Mesenteric fat pad (tissue), 1 donor: ENCODE measurements at places on chromosomes 1 and 21. TPM values are rescaled to one million over a fixed set of nuclear protein-coding genes. Genes with fewer than 3 reads are reported as not detected.
A peak's percentile ranks its signal among the peaks of the same experiment; 100 is the strongest.

Gene ADCY10
- total RNA-seq = 0.55 TPM

Gene CRABP2
- total RNA-seq = 6.7 TPM

- DNase-seq = no peak
These were observed 13.8 kb downstream of the RASSF5 start for GRCh38 chr1:206521127-206521526.

DNA sequence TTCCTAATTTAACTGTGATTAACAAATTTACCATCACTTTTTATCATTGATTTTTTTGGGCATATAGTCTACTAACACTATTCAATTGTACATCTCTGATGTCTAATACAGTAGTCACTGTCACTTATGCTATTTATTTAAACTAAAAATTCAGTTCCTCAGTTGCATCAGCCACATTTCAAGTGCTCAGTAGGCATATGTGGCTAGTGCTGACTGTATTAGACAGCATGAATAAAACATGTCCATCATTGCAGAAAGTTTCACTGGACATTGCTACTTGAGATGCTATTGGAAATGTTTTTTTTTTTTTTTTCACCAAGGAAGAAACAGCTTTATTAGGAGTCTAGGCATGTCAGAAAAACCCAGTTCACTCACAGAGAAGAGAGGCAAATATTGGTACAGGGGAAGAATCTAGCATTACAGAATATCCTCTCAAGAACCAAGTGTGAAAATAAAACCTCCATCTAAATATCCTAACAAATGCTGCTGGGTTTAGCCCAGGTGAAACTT lies 108.1 kb upstream of the GNG4 start:
- no peak for DNase-seq

Gene ILDR2
- total RNA-seq = 0.29 TPM

GRCh38 chr1:57192222-57192621 lies 226.4 kb upstream of the C8B start:
- no peak for DNase-seq

DNA sequence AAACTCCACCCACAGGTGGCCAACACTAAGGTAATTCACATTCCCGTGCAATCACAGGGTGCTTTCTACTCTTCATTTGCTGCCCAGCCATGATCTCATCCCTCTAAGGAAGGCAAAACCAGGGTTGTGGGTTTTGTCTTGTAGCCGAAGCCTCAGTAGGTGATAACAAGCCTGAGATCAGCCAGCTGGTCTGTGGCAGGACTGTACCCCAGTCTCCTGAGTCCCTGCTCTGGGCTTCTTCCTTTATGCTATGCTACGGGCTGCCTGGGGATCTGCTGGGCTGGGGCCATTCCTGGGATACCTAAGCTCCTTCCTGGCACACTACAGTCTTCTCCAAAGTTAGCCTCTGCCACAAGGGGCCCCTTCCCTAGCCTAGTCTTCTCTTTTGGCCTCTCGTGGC lies 9.8 kb downstream of the PPFIA4 start:
- DNase-seq = peak; percentile 37

DNA sequence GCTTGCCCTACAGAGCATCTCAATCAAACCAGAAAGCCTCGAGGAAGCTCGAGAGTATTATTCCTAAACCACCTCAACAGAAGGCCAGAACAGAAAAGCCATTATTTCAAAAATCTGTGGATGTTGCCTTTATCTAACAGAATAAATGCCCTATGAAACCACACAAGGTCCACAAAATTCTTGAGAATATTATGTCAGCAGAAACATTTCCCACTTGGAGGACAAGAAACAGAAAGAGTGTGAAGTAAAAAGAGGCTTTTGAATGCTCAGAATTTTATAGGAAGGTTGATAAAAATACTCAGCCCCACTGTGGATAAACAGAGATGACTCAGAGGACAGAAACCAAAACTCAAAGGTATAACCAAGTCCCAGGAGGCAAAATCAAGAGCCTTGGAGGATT lies 146.4 kb upstream of the LRRC7 start:
- DNase-seq = no peak

Gene PUSL1
- total RNA-seq = 11.6 TPM

- no peak for DNase-seq
These were observed 232.9 kb upstream of the B3GALT2 start for GRCh38 chr1:193419295-193419694.

DNA sequence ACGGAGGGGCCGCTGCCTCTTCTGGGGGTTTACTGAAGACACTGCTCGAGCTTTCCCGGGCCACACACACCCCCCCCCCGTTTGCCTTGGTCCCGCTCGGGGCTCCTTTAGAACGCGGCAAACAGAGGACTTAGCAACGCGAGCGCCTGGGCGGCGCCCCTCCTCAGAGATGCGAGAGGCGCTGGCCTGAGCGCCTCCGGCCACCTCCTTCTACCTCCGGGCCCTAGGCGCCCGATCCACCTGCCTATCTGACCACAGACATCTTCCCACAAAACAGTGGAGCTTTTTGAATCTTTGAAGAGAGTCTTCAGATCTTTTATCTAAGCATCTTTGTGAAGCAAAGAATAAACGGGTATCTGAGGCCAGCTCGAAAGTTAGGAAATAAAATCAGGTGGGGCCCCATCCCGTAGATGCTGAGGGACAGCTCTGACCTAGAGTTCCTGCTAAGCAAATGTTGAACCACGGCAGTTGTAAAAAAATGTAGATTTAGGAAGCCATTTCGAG lies 436 bp upstream of the TTLL7 start:
- no peak for DNase-seq

Gene KRTAP13-2
- not detected for total RNA-seq

- peak; percentile 12 for DNase-seq
These were observed 11.5 kb downstream of the KCNA2 start for GRCh38 chr1:110594456-110595352.
